ENCODE measurements at places on chromosomes 7 and 10.
A peak's percentile ranks its signal among the peaks of the same experiment; 100 is the strongest.

- DNase-seq, result no peak
These were observed 325.6 kb downstream of the SORCS3 start for GRCh38 chr10:104966563-104967297.

DNA sequence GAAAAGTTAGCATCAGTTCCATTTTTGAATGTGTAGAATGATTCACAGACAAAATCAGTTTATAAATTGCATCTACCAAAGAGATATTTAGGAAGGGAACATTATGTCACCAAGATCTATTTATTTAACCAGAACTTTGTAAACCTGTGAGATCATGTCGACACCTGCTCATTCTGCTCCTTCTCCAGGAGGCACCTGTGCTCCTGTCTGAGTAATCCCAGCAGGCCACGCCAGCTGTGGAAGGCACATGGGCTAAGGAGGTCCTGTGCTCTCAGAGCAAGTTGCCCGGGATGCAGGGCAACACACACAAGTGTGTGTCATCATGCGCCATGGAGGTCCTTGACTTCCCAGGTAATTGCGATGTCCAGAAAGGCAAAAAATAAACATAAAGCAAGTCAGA, 45.5 kb upstream of the ADARB2 start:
- DNase-seq, result no peak

GRCh38 chr10:99779335-99779734, 3.1 kb upstream of the ABCC2 start:
- DNase-seq, result no peak

DNA sequence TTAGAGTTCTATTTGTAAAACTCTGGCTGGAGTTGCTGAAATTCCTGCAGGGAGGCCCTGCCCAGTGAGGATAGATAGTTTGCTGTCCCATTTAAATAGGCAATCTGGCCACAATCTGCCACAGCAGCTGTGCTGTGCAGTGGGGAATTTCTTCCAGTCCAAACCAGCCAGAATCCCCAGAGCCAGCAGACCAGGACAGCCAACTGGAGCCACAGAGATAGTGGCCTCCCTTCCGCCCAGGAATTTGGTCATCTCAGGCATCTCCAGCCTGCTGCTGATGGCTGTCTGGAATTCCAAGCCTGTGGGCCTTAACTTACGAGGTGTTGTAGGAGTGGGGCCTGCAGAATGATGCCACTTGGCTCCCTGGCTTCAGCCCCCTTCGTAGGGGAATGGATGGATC, 643.4 kb downstream of the DNAJB9 start:
- peak; percentile 87 for DNase-seq

DNA sequence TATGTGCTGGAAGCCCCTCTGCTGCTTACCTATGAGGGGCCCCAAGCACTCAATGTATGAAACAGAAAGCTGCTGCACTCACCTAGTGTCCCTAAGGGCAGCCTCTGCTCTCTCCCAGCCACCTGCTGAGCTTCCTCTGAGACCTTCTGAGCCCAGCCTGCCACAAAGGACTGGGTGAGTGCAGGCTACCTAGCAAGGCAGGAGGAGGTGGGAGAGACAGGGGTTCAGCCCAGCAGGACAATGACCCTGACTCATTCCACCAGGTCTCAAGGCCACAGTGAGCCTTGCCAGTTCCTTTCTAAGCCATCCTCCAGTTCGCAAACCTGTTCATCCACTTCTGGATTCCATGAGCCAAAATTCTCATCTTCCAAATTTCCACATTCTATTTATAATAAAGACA, 16.3 kb downstream of the VOPP1 start:
- no peak for DNase-seq

Data from DMS 273 treated with DMSO at 0.1 percent for 48 hours (cell line).